WERI-Rb-1 (cell line): ENCODE measurements at places on chromosomes 6 and 20.

DNA sequence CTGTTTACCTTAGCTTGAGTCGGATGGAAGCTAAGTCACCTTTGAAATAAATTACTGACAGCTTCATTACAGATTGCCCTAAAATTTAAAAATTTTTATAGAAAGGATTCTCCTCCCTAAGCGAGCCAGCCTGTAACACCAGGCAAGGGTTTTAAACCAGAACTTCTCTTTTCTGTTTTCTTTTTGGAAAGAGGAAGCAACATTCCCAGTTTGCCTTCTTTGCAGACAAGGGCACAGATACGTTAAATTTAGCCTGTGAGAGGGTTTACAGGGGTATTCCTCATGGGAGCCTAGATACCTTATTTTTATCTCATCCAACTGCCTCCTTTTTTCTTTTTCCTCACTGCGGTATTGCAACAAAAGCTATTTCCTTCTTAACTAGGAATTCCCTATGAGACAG, 45.0 kb downstream of the GNAS start:
- DNase-seq: no peak

DNA sequence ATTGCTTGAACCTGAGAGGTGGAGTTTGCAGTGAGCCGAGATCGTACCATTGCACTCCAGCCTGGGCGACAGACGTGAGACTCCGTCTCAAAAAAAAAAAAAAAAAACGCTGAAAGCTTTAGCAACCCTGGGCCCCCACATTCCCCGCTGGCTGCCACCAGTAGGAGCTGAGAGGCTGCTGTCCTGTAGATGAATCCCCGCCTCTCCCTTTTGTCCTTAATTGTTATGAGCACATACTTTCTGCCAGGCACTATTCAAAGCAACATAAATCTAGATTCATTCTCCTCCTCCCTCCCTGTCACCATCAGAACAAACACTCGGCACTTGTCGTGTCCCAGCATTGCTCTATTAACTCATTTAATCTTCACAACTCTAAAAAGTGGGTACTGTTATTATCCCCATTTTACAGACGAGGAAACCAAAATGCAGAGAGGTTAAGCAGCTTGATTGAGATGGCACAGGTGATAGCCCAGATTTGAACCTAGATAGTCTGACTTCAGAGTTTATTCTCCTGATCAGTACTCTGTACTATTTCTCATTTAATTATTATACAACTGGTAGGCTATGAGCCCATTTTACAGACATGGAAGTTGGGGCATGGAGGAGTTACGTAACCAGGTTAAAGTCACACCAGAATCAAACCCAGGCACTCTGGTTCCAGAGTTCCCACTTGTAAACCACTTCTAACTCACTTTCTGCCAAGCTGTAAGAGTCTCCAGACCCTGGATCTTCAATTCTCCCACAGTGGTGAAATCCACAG, 97.4 kb downstream of the EYA2 start:
- no peak for DNase-seq

DNA sequence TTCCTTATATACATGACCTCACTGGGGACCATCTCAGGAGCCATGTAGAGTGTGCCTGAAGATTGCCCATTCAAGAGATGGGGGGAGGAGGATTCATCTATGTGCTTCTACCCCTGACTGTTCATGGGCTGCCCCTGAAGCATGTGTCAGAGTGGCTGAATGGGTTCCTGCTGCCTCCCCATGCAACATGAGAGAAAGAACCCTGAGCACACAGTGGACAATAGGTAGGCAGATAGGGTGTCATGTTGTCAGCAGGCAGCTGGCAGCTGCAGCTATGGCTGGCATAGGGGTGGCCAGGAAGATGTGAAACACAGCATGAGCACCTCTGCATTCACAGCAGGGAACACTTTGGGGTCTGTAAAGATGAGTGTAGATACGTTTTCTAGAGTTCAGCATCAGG, 208.4 kb upstream of the CNR1 start:
- no peak for DNase-seq

DNA sequence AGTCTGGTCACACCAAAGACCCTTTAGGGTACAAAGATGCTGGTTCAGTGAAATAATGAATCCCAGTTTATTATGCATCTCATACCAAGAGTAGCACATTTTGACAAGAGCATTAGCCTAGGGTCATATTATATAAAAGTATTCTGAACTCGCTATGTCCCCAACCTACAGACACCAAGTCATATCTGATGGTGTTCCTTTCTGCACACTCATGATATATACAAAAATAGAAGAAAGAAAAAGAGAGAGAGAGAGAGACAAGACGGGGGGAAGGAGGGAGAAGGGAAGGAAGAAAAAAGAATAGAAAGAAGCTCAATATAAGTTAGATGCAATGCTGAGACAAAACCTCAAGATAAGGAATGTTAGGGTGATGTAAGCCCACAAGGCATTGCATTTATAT, 131.1 kb downstream of the DST start:
- no peak for DNase-seq

DNA sequence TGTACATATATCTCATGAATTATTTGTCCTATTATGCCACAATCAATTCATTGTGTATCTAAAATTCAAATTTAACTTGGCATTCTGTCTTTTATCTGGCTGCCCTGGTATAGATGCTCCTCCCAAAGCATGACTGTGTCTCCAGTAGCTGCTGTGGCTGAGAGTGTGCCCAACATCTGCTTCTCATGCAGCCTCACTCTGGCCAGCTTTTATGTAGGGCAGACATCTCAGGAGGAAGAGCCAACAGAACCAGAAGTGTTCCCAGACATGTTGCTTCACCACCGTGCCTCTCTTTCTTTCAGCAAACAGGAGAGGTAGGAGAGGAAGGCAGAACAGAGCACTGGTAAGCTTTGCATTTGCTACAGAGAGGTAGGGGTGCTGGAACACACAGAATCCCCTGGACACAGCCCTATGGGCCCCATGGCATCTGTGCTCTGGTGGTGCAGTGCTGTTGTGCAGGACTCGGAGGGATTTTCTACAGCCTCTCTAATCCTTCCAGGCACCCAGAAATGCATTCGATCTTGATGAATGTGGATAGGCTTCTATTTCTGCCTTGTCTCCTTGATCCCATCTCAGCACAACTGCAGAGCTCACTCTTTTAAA, 637.1 kb downstream of the UTRN start:
- DNase-seq: peak; percentile 75

DNA sequence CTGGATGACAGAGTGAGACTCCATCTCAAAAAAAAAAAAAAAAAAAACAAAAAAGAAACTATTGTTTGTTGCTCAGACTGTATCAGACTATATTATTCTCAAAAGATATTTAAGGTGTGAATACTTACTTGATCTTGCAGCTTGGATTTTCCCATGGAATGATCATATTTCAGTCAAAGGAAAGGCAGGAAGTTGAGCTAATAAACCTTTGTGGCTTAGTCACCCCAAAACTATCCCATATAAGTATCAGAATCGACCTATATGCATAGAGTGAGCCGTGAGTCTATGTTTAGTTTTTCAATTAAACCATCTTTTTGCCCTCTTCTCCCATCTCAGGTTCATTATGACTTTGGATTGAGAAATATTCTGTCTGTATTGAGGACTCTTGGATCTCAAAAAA, 152.6 kb downstream of the DNAH8 start:
- DNase-seq: no peak

- DNase-seq: no peak
Measured at GRCh38 chr6:36227379-36228228, 31.1 kb downstream of the BRPF3 start.

DNA sequence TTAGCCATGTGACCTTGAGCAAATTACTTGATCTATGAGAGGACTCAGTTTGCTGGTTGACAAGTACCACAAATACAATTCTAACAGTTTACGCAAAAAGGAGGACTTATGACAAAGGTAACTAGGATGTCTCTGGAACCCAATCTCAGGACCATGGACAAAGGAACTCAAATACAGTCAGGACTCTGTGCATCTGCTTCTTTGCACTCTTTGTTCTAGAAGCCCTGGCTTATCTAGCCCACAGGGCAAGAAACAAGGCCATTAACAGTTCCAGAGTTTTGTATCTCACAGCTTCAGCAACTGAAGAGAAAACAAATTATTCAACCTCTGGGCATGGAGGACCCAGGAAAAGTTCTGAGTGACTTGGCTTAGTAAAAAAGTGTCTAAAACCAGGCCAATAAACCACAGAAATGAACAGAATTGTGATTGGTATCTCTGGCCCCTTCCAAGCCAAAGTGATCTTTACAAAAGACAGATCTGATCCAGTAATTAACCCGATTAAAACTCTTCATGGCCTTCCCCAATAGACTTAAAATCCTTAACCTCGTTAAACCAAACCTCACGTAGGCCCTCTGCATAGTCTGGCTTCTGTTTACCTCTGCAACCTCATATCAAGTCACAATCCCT, 5.9 kb downstream of the WASF1 start:
- peak; percentile 25 for DNase-seq

- DNase-seq: peak; percentile 35
Measured at GRCh38 chr6:48664826-48665225, 553.8 kb upstream of the PTCHD4 start.

- no peak for DNase-seq
Measured at GRCh38 chr6:37554480-37554819, 54.8 kb upstream of the CCDC167 start.

GRCh38 chr6:49548613-49549304, 1.7 kb upstream of the C6orf141 start:
- peak; percentile 86 for DNase-seq

DNA sequence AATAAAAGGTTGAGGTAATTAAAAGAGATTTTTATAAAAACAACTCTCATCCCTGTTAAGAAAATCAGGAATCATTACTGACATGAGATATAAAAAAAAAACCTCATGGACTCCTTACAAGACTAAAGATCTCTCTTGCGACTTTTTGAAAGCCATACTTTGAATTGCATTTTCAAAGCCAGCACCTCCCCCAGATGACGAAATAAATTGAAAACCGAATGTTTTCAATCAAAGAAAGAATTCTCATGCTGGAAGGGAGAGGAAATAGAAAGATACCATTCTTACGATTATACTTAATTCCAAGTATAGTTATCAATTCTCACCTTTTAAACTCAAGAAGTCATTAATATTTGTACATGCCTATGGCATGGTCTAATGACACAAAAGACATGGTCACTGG, 452.3 kb downstream of the GJA1 start:
- DNase-seq: no peak

DNA sequence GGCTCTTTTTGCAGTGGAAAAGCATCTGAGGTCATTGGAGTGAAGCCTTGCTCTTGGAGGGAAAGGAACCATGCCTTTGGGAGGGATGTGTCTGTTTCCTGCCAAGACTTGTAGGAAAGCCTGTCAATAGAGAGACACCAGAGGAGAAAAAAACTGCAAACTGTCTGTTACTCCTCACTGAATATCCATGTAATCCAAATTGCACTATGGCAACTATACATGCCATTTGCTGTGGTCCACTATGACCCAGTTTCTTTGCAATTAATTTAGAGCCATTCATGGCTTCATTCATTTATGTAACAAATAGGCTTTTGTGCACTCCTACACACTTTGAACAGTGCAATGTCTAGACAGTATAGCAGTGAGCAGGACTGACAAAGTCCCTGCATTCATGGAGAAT, 296.5 kb downstream of the SLC35F1 start:
- DNase-seq: no peak

GRCh38 chr6:101344885-101345284, 48.6 kb upstream of the GRIK2 start:
- no peak for DNase-seq

- no peak for DNase-seq
Measured at GRCh38 chr20:52269321-52269720, 77.7 kb upstream of the ZFP64 start.

- no peak for DNase-seq
Measured at GRCh38 chr20:44803383-44803941, 6.9 kb downstream of the RIMS4 start.

- DNase-seq: no peak
Measured at GRCh38 chr6:11130605-11131004, 19.1 kb upstream of the ERVFRD-1 start.

- no peak for DNase-seq
Measured at GRCh38 chr6:43871933-43872332, 101.9 kb downstream of the VEGFA start.

GRCh38 chr6:54847799-54848597, 1.4 kb downstream of the FAM83B start:
- no peak for DNase-seq
